Osteoblast (primary cell): ENCODE measurements at places on chromosomes 13 and 19. TPM values are rescaled to one million over a fixed set of nuclear protein-coding genes. Genes with fewer than 3 reads are reported as not detected.

The PCDH17 gene
- under 0.01 and 0.59 TPM in 2 replicates for total RNA-seq

The C2CD4C gene
- total RNA-seq, result not detected in 2 replicates

GRCh38 chr19:42512743-42513304 lies 15.5 kb downstream of the CEACAM1 start:
- DNase-seq, result no peak
- no peak overlapping the region for H3K27ac ChIP-seq
- no peaks in the 10 kb centered on the region for H3K36me3 ChIP-seq

The AXL gene
- 355 and 368 TPM in 2 replicates for total RNA-seq

The TEX26 gene
- total RNA-seq, result not detected in 2 replicates

- H3K4me1 ChIP-seq, result peaks cover 6% of the 10 kb centered on the region
- DNase-seq, result peak; percentile 74
- peaks cover 37% of the 10 kb centered on the region for H3K27me3 ChIP-seq
- H3K4me3 ChIP-seq, result no peak overlapping the region
- no peaks in the 10 kb centered on the region for H3K36me3 ChIP-seq
These were observed 95.4 kb downstream of the RNASEH2B start for GRCh38 chr13:51004918-51005460.
